ENCODE measurements at places on chromosomes 13 and 19. TPM values are rescaled to one million over a fixed set of nuclear protein-coding genes. Genes with fewer than 3 reads are reported as not detected.

RNU6-9 gene
- total RNA-seq, result not detected

ATP4A gene
- not detected for total RNA-seq

NLRP9 gene
- total RNA-seq, result not detected

C2CD4C gene
- total RNA-seq, result 0.38 TPM

SPART gene
- total RNA-seq, result 74.1 TPM

FBXO17 gene
- total RNA-seq, result 23.8 TPM

ZNF813 gene
- 2.3 TPM for total RNA-seq

PRODH2 gene
- not detected for total RNA-seq

PEAK3 gene
- total RNA-seq, result not detected

KLC3 gene
- not detected for total RNA-seq

MCF2L gene
- 0.58 TPM for total RNA-seq

TMIGD2 gene
- total RNA-seq, result not detected

CGB2 gene
- not detected for total RNA-seq

LGALS14 gene
- total RNA-seq, result not detected

COQ8B gene
- total RNA-seq, result 19.2 TPM

ANGPTL8 gene
- not detected for total RNA-seq

ZNF416 gene
- 3.8 TPM for total RNA-seq

HNRNPL gene
- total RNA-seq, result 451 TPM

COL5A3 gene
- not detected for total RNA-seq

ZNF470 gene
- total RNA-seq, result 4.2 TPM

BCL3 gene
- total RNA-seq, result 24.0 TPM

TTC9B gene
- not detected for total RNA-seq

FZR1 gene
- 60.5 TPM for total RNA-seq

C19orf81 gene
- 1.1 TPM for total RNA-seq

DDX39A gene
- 157 TPM for total RNA-seq

MIA gene
- not detected for total RNA-seq

KLK13 gene
- total RNA-seq, result not detected

GPR12 gene
- total RNA-seq, result not detected

KIR2DL1 gene
- not detected for total RNA-seq

CYP4F3 gene
- not detected for total RNA-seq

C1QTNF9B gene
- total RNA-seq, result not detected

ZNF729 gene
- total RNA-seq, result not detected

PSG6 gene
- not detected for total RNA-seq

EPSTI1 gene
- 3.1 TPM for total RNA-seq

DIAPH3 gene
- total RNA-seq, result 40.9 TPM

CPT1C gene
- 24.7 TPM for total RNA-seq

ZNF599 gene
- 5.0 TPM for total RNA-seq

ZNF723 gene
- total RNA-seq, result not detected

ICAM4 gene
- total RNA-seq, result 0.49 TPM

UHRF1 gene
- total RNA-seq, result 70.8 TPM

TIMM44 gene
- total RNA-seq, result 61.5 TPM

LRFN3 gene
- total RNA-seq, result 17.3 TPM

MYPOP gene
- 9.6 TPM for total RNA-seq

LILRA1 gene
- not detected for total RNA-seq

IL17D gene
- 6.1 TPM for total RNA-seq

ZGLP1 gene
- total RNA-seq, result 5.3 TPM

CYSLTR2 gene
- total RNA-seq, result 0.16 TPM

KLK4 gene
- total RNA-seq, result not detected

HIPK4 gene
- total RNA-seq, result not detected

ZNF878 gene
- not detected for total RNA-seq
